ENCODE measurements at places on chromosomes 2 and 18.

DNA sequence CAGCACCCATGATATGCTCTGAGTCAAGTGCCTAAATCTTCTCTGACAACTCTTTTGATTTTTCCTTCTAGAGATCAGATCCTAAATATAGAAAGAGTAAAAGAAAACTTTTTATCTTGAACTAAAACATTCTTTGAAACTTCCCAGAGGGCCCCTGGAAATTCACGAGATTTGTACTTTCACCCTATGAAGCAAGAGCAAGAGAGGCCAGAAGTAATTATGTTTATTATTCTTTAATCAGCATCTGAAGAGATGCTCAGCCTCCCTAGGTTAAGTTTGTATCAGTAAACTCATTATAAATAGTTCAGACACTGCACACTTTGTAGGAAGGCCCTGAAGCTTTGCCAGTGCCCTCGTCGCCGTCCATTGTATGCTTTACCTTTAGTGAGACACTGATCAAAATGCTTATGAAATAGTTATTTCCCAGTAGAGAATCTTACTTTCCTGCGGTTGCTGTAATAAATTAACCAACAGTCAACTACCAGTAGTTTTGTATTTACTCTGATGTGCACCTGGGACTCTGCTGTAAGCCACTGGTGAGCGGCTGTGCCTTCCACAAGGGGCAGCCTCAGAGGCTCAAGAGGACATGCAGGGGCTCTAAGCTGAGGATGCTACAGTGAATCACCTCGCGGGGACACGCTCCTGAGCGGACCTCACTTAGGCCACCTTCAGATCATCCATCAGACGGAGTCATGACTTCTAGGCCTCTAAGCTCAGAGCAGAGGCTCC, 71.9 kb downstream of the BIN1 start:
- DNase-seq: no peak

DNA sequence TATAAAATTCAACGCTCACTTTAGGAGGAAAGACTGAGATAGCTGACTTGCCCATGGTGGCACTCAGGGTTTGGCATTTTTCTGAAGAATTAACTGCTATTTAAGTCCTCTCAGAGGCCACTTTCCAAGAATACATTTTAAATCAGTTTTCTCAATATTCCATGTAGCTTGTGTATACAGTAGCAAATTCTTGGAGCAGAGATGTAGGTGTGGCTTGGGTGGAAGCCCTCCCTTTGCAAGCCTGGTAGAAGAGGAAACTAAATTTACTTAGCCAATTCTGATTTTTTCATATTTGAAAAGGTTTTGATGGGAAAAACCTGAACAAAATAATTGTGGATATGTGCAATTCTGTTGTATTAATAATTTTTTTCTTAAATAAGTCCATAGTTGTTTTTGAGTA, 14.0 kb upstream of the ITGAV start:
- DNase-seq: no peak

- DNase-seq: no peak
Measured at GRCh38 chr18:26919627-26920026, 54.1 kb upstream of the AQP4 start.

DNA sequence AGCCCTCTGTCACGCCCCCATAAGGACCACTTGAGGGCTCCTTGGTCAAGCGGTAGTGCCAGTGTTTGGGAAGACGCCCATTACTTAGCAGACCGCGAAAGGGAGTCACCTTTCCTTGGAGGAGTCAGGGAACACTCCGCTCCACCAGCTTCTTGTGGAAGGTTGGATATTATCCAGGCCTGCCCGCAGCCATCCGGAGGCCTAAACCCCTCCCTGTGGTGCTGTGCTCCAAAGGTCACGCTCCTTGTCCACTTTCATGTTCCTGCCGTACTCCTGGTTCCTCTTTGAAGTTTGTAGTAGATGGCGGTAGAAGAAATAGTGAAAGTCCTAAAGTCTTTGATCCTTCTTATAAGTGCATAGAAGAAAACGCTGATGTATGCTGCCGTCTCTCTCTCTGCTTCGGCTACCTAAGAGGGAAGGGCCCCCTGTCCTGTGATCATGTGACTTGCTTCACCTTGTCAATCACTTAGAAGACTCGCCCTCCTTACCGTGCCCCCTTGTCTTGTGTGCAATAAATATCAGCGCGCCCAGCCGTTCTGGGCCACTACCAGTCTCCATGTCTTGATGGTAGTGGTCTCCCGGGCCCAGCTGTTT, 1.7 kb upstream of the CATIP start:
- DNase-seq: no peak

DNA sequence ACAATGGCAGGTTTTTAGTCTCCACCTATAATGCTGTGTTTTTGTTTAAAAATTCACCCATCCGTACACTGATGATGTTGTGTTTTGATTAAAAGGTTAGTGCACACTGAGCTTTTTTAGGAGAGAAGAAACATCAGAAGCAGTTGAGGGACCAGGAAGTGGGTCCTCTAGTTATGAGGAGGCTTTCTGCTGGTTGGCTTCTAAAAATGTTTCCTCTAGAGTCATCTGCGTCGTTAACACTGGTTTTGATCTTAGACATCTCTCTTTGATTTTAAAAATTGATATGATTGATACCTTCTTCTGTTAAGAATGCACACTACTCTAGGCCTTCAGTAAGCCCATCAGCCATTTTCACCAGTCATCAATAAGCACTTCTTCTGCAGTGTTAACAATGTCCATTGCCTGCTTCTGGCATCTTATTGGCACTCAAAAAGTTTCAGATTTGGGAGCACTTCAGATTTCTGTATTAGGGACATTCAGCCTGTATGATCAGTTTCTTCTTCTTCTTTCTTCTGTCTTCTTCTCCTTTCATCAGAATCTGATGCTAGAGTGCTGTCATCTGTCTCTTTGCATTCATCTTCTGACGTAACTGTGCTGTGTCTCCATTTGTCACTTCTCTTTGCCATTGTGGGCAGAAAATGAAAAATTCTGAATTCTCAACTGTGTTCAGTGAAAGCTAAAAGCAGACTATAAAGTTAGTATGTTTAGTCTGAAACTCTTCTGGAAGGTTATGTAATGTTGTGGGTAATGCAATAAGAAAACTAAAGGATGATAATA, 56.3 kb downstream of the PHLPP1 start:
- DNase-seq: no peak

- DNase-seq: no peak
Measured at GRCh38 chr18:69528435-69528834, 127.7 kb downstream of the DOK6 start.

DNA sequence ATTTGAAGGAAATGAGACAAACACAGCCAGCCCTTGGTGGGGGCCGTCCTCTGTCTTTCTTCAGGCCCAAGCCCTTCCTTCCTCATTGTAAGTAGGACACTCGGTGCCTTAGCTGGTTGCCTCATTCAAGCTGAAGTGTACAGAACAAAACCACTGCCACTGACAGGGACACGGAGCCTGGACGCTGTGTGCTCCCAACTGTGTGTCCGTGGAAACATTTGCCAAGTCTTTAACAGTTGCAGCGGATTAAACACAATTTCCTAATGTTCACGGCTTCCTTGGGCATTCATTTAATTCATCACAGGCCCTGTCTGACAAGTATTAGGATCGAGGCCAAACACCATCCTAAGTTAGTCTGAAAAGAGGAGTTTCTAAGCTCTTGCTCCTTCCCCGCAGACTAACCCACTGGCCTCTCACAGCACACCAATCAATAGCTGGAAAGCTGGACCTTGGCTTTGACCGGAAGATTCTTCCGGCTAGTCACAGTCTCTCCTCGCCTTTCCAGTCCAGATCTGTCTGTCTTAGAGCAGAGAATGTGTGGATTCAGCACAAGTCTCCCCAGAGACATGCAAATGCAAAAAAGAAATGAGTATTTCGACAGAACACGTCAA, 68.7 kb upstream of the ACSL3 start:
- no peak for DNase-seq

- DNase-seq: no peak
Measured at GRCh38 chr2:163132850-163133249, 294.3 kb upstream of the KCNH7 start.

GRCh38 chr2:64298161-64298560, 153.9 kb upstream of the PELI1 start:
- DNase-seq: no peak

DNA sequence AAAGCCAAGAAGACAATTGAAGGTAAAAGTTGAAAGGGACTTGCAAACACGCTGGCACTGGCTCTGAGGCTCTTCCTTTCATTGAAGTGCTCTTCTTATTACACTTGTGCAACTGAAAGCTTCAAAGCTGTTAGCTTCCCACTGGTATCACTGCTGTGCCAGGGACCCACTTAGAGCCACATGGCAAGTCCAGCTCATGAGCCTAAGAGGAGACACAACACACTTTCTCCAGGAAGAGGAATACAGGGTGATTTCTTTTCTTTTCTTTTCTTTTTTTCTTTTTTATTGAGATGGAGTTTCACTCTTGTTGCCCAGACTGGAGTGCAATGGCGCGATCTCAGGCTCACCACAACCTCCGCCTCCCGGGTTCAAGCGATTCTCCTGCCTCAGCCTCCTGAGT, 218.2 kb downstream of the ATAD2B start:
- no peak for DNase-seq

DNA sequence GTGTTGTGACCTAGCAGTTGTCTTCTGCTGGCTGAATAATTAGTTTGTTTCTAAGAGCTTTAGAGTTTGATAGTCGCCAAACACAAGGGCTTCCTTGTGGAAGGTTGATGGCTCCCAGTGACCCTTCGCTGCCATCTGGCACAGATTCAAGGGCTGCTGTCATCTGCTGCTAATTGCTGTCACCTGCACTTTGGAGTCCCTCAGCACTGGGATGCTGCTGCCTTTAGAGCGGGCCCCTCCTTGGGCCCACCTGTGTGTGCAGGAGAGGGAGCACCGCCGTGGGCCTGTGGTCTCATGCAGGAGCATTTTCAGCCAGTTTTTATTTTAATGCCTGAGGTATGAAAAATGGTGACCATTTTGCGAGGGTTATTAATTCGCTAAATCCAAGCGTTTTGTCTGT, 154.0 kb upstream of the NFATC1 start:
- DNase-seq: no peak

- no peak for DNase-seq
Measured at GRCh38 chr2:216424274-216424673, 12.0 kb downstream of the SMARCAL1 start.

DNA sequence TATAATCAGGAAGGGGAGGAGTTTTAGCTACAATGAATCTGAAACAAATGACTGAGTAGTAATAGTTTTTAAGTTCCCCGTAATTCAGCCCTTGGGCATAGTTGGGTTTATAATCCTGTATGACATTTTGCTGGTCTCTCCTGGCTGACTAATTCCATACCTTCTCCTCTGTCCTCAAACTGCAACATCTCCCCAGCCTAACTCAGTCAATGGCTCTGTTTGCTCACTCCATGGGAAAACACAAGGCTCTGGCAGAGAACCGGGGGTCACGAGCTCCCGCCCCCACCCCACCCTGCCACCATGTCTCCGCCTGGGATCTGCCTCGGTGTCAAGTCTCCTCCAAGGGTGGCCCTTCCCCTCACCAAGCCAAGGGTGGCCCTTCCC, 168.6 kb downstream of the HDAC4 start:
- no peak for DNase-seq

GRCh38 chr18:8777846-8778245, 72.5 kb downstream of the MTCL1 start:
- DNase-seq: no peak

DNA sequence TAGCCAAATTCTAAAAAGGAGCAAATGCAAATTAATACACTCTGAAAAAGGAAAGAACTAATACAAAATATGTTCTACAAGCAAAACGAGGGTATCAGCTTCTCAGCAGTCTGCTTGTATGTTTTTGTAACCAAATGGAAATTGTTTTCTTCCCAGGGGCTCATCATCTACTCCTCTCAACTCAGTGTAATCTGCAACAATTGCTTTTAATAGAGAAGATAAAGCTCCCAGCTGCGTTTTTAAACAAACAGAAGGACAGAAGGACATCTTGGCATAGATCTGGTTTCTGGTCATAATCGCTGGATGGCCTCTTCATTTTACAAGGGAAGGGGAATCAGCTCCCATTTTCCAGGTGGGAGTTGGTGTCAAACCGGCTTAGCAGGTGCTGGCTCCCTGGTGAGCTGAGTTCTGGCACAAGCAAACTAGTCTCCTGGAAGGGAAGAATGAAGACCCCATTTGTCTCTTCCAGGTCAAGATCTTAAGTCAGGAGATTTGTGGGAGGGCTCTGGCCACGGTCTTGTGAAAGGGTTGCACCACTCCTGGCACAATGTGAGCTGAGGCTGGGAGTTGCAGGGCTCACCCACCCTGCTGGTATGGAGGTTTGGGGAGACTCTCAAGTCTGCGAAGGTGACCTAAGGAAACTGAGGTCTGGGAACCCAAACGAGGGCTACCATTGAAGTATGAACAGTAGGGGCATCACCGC, 41.6 kb downstream of the NPPC start:
- DNase-seq: no peak

DNA sequence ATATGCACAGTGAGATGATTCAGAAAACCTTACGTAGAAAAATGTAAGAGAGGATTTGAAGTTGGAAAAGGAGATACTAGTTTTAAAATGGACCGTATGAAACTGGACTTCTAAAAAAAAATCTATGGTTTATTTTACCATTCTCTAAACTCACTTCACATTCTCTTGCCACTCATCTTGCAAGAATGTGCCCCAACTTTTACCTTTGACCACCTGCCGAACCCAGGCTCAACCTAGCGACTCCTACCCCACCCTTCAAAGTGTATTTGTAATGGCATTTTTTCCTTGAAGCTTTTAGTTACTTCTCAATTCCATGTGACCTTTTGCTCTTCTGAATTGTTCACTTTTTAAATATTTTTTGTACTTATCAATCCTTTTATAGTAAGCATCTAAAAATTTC, 160.8 kb downstream of the PHLPP1 start:
- DNase-seq: no peak

DNA sequence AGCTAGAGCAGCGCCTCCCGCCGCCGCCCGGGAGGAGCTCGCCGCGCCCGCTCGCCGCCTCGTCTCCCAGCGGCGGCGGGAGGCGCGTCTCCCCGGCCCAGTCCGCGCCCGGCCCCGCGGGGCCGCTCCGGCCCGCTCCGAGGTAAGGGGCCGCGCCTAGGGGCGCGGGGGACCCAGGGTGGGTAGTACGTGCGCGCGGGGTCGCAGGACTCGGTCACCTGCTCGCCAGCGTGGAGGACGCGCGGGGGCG, 259 bp downstream of the NPAS2 start:
- no peak for DNase-seq

DNA sequence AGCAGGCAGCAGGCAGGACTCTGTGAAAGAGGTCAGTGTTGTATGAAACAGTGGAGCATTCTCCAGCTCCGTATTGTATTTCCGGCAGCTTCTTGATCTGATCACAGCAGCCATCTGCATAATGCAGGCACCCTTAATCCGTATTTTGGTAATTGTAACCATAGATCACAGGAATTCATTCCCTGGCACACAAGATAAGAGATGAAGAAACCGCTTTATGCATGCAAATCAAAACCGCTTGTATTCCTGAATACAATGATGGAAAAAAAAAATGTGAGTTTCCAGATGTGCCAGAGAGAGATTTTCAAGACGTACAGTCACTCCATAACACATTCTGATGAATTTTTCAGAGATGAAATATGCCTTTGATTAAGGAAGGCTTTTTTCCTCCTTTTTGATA, 221.3 kb downstream of the ACKR3 start:
- DNase-seq: no peak
